ENCODE measurements at places on chromosomes 16 and 17.
A peak's percentile ranks its signal among the peaks of the same experiment; 100 is the strongest.

DNA sequence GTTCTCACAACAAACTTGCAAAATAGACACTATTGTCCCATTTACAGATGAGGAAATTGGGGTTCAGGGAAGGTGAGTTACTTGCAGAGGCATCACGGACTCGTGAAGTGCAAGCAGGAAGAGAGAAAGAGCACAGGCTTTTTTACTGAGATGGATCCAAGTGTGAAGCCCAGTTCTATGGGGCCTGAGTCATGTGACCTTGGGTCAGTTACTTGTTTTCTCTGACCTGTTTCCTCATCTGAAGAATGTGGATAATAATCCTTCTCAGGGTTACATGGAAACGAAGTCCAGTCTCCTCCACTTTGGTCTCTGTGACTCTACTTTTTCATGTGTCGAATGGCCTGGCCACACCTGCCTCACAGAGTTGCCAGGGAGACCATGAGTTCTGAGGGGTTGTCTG is 134.4 kb downstream of the SPACA3 start:
- DNase-seq, result no peak

DNA sequence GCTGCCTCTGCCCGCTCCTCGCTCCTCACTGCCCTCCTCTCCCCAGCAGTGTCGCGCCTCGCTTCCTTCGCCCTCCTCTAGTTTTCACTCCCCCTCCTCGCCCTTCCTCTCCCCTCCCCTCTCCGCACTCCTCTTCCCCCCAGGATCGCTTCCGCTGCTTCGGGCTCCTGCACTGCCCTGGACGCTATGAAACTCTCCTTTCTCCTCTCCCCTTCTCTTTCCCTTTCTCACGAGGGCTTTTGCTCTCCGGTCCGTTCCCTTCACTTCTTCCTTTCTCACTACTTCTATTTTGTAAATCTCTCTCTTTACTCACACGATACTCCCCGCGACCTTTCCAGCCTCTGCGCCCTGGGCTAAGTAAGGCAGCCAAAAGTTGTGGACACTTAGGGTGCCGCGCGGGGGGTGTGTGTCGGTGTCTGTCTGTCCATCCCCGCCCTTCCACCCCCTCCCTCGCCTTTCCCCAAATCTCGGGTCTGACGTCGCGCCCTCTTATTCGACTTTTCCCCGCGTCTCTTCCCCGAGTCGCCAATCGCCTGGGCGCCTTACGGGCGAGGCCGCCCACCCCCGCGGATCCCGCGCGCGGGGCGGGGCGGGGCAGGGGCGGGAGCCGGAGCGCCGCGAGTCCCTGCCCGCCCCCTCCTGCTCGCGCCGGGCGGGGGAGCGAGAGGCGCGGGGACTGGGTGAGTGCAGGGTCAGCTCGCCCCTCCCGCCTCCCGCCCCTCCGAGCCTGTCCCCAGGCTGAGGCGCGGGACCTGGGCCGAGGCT is at the start of gene IRX3:
TSS of gene IRX3 (minus strand) at position 422 of the 765 bp plus-strand sequence. CDS start 737 bp downstream, outside the sequence.
- DNase-seq, result no peak

GRCh38 chr17:72656130-72656763 is 436.2 kb downstream of the SLC39A11 start:
- DNase-seq, result no peak

DNA sequence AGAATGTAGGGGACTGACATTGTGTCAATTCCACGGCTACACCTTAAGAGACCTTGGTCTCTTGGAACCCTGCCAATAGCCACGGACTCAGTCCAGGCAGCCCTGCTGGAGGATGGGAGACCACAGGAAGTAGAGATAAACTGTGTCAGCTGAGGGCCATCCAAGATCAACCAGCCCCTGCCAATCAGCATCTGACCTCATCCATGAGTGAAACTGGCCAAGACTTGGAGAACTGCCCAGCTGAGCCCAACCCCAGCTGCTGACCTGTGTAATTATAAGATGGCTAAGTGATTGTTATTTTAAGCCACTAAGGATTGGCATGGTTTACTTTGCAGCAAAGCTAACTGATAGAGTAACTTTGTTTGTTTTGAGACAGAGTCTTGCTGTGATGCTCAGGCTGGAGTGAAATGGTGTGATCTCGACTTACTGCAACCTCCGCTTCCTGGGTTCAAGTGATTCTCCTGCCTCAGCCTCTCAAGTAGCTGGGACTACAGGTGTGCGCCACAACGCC is 13.3 kb upstream of the YWHAE start:
- DNase-seq, result peak; percentile 55

- no peak for DNase-seq
Measured at GRCh38 chr16:21937336-21937829, 15.8 kb upstream of the UQCRC2 start.

GRCh38 chr16:5977329-5977728 is 879.7 kb upstream of the EEF2KMT start:
- no peak for DNase-seq

DNA sequence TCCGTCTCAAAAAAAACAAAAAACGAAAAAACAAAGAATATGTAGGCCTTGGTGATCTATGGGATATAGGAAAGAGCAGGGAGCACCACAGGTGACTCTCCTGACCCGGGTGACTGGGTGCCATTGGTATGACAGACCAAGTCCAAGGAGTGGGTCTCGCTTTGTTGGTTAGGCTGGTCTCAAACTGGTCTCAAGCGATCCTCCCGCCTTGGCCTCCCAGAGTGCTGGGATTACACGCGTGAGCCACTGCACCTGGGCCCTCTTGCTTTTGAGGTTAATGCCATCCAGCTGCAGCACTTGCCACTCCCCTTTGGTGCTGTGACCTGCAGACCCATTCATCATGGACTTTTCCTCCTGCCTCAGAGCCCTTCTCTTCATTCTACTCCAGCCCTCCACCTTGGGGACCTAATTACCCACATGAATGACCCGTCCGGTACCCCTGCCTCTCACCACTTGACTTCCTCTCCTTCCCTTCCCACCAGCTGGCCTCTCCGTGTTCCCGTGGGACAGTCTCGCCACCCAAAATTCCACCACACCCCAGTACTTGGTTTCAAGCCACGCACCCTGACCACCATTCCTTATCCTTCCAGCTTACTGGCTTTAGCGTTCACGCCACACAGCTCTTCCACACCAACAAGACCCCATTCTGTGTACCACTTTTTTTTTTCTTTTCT is 3.2 kb upstream of the UBE2G1 start:
- no peak for DNase-seq

- DNase-seq, result no peak
Measured at GRCh38 chr17:45256114-45256966, 5.6 kb downstream of the SPATA32 start.

All from erythroblast (primary cell).